ENCODE measurements at places on chromosomes 11 and 22. TPM values are rescaled to one million over a fixed set of nuclear protein-coding genes. Genes with fewer than 3 reads are reported as not detected.

OR5P2 gene
- total RNA-seq = 0.09 TPM

OSM gene
- total RNA-seq = not detected

SCN3B gene
- 0.19 TPM for total RNA-seq

ABTB2 gene
- total RNA-seq = 3.7 TPM

SLC22A8 gene
- not detected for total RNA-seq

ESAM gene
- 70.7 TPM for total RNA-seq

MYEOV gene
- total RNA-seq = 1.5 TPM

GRM5 gene
- 0.18 TPM for total RNA-seq

HOATZ gene
- not detected for total RNA-seq

TRIM29 gene
- total RNA-seq = 0.19 TPM

OR5AN1 gene
- not detected for total RNA-seq

KRTAP5-9 gene
- total RNA-seq = not detected

TCP11L1 gene
- 14.1 TPM for total RNA-seq

ETS1 gene
- 92.2 TPM for total RNA-seq
